ENCODE measurements at places on chromosomes 12 and 14.

- DNase-seq: no peak
Observed at GRCh38 chr14:29240066-29240465, 473.5 kb downstream of the FOXG1 start.

GRCh38 chr14:61505815-61506809, 184.7 kb downstream of the PRKCH start:
- DNase-seq: no peak

GRCh38 chr12:2003676-2004112, 563 bp downstream of the DCP1B start:
- peak; percentile 0 for DNase-seq

DNA sequence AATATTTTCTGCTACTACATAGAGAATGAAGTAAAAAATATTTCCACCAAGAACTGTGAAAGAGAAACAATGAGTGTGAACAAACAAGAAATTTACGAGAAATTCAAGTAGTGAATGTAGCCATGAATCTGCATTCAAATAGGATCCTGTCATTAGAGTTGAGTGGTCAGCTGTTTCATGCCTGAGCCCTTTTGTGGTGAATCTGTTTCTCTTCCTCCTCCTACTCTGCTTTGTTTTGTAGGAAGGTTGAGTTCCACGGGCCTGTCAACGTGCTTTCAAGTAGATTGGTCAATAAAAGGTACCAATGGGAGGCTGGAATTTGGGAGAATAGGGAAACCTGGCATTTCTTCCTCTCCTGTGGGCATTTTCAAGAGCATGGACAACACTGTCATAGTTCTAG, 1749.6 kb upstream of the FLRT2 start:
- no peak for DNase-seq

GRCh38 chr12:12721814-12722434, 4.8 kb downstream of the CDKN1B start:
- DNase-seq: no peak

DNA sequence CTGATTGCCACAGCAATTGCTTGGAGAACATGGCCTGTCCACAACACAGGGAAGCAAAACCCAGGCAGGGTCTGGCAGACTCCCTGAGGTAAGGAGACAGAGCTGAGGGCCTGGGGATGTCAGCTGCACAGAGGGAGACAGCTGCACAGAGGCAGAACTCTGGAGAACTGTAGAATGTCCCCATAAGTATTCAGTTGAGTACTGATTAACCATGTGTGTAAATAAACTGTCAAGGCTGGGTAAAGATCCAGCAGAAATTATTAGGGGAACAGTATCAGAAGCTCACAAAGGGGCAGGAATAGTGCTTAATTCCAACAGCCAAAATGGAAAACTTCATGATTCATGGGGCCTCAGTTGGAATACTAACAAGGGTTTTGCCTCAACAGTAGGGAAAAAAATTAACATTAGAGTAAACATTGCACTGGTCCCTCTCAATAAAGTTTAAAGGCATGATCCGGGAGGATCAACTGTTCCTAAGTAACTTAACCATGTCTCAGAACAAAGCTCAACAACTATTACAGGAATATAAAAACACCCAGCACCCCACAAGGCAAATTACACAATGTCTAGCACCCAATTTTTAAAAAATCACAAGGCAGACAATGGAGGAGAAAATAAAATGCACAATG, 201.3 kb upstream of the RASSF8 start:
- no peak for DNase-seq

DNA sequence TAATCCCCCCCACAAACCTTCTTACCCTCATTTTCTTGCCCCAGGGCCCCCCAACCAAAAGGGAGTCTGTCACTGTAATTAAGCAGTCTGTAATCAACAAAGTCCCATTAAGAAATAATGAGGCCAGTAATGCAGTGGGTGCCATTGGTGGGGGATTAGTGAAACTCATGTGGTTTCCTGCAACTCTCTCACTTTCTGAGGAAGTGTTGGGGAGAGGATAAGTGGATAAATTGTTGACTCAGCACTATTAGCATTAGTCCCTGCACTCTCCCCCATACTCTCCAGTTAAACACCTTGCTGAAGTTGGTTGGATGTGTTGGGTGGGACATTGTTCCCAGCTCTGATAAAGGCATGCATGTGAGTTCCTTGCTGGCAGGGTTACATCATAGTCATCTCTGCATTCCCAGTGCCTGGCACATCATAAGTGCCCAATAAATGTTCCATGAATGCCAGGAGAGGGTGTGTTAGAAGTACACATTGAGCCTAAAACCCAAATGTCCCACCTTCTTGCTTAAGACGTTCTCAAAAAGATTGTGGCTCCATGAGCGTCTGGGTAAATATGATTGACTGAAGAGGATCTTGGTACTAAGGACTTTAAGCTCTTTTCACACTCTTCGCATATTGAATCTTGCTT, 45.8 kb upstream of the HOXC13 start:
- no peak for DNase-seq

DNA sequence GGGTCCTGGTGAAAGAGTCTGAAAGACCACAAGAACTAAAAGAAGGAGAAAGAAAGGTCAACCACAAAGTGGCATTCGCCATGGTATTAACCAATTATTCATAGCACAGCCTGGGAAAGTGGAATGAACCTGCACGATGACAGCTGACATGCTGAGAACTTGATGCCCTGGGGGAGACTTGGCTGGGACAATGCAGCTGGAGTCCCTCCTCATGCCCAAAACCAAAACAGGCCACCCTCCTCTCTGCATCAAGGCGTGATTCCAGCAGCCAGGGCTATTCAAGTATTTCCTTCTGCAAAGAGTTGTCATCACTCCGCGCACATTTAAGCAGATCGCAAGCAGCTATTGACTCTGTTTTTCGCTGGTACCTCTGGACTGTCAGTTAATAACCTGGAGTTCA, 167.1 kb upstream of the NOS1 start:
- DNase-seq: no peak
